Naive thymus-derived CD4-positive, alpha-beta T cell (primary cell): ENCODE measurements at places on chromosomes 4 and X. TPM values are rescaled to one million over a fixed set of nuclear protein-coding genes. Genes with fewer than 3 reads are reported as not detected.

The NUDT11 gene
- not detected for total RNA-seq

The STOX2 gene
- not detected in 2 replicates for total RNA-seq

The KDR gene
- not detected for total RNA-seq

The FBXL5 gene
- 54.3 TPM for total RNA-seq

The INTU gene
- 0.18 TPM in 1 of 2 replicates, not detected in the other for total RNA-seq

- DNase-seq, result no peak
These were observed 247.0 kb downstream of the C4orf33 start for GRCh38 chr4:129342819-129343408.

- no peak for DNase-seq
These were observed 65.6 kb downstream of the NBDY start for GRCh38 chrX:56794404-56795230.

GRCh38 chrX:16963216-16963615, 16.8 kb downstream of the REPS2 start:
- DNase-seq, result no peak

DNA sequence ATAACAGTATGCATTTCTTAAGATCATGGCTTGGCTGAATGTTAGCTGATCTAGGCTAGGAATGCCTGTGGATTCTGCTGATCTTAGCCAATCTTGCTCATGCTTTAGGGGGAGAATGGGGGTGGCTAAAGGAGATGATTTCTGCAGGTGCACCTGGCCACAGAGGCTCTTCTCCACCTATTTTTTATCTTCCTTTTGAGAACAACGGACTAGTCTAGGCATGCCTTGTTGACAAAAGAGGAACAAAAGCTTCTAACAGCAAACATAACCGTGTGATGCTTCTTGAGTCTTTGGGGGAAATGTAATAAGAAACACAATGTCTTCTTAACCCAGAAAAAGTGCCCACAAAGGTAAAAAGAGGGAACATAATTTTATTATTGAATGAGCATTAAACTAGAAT, 743.5 kb downstream of the ARAP2 start:
- DNase-seq, result no peak

DNA sequence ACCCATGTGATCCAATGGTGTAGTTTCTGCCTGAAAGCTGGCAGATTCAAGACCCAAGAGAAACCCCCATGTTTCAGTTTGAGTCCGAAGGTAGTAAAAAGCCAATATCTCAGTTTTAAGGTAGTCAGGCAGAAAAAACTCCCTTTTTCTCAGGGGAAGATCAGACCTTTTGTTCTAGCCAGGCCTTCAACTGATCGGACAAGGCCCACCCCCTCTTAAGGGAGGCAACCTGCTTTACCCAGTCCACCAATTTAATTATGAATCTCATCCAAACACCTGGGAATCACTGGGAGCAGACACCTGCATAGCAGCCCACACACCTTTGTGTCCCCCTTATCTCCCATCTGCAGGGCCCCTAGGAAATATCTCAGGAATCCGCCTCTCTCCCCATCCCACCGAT, 322.0 kb downstream of the STK32B start:
- no peak for DNase-seq

GRCh38 chr4:27684610-27685011, 824.0 kb downstream of the STIM2 start:
- no peak for DNase-seq

DNA sequence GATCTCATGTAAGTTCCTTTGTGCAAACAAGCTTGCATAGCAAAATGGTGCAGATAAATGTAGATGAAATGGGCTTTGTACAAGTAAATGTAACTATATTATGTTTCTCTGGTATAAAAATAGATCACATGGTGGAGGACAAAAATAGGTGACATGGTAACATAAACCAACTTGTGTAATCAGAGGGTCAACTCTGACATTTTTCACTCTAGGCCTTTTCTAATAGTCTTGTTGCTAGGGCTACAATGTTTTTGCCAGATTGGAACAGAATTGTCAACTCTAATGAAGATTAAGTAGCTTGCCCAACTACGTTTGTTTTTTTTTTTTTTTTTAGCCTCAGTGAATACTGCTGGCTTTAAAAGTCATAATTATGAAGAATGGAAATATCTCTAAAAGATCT, 11.5 kb downstream of the MAD2L1 start:
- DNase-seq, result no peak

DNA sequence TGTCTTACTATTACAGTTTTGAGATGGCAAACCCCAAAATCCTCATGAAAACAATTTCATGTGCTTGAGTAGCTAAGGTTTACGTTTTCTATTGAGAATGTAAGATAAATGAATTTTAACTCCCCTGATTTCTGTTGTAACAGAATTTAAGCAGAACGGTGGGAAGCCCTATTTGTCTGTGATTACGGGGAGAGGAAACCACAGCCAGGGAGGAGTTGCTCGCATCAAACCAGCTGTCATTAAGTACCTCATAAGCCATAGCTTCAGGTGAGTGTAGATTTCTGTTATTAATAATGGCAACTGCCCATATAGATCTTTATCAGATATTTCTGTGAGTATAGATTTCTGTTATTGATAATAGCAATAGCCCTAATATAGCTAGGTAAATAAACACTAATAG, 44.2 kb upstream of the RHOH start:
- peak; percentile 56 for DNase-seq

- DNase-seq, result no peak
These were observed 7.2 kb downstream of the PRKG2 start for GRCh38 chr4:81207828-81208227.

DNA sequence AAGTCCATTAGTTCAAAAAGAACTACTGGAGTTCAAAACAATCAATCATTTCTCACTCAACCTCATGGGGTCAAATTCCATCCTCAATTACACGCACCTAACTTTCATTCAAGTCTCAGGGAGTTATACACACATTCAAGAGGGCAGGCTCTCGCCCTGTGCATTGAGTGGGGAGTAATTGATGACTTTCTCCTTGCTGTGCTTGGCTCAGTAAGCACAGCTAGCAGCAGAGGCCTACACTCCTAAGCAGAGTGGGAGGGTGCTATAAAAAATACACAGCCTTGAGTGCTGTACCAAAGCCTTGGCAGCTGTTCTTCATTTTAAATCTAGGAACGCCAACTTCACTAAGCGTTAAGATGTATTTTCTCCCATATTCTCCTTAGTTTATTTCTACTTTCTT, 958.3 kb upstream of the ADGRL3 start:
- no peak for DNase-seq

- peak; percentile 14 for DNase-seq
These were observed 769 bp downstream of the TCEAL1 start for GRCh38 chrX:103629318-103630170.

- DNase-seq, result no peak
These were observed 29.4 kb downstream of the PTTG2 start for GRCh38 chr4:37989398-37990260.

DNA sequence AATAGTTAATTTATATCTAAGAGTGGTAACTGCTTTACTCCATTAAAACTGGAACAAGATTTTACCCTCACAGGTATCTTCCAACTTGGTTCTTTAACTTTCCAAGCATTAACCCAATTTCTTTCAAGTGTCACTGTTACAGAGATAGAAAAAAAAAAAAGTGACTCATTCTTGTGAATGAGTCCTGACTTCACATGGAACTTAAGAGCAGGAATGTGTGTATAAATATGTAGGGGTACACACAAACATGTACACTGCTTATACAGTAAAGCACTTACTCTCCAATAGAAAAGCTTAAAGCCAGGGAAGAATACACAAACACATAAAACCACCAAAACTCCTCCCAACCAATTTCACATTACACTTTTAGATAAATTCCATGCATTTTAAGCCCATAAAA, 38.8 kb downstream of the TAPT1 start:
- DNase-seq, result no peak

DNA sequence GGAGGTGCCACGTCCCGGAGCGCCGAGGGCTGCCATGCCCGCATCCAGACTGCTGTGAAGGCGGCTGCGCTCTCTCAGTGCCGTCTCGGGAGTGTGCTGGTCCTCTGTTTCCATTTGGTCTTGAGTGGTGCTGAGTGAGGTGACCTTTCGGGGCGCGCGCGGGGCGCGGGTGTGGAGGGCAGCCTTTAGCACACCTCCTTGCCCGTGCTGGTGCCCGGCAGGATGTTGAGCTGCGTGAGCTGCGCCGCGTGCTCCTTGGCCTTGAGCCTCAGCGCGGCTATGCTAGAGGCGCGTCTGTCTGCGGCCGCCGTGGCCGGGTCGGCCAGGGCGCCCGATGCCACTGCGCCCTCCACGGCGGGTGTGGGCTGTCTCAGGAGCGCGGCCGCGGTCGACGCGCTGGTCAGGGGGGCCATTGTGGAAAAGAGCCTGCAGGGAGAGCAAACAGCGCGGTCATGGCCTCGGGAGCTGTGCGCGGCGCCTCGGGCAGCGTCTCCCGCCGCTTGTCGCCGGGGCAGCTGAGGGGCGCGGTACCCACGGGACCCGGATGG, 11.2 kb downstream of the ARX start:
- no peak for DNase-seq

GRCh38 chr4:53640576-53641453, 49.5 kb upstream of the LNX1 start:
- no peak for DNase-seq

DNA sequence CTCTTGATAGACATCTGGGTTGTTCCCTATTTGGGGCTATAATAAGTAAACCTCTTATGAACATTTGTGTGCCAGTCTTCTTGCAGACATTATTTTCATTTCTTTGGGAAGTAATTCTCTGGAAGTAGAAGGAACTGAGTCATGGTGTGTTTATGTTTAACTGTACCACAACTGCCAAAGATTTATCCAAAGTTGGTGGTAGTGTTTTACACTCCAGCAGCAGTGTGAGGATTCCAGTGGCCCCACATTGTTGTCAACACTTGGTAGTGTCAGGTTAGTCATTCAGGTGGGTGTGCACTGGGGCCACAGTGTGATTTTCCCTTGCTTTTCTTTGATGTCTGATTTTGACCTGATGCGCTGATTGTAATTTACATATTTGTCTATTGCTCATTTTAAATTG, 5.0 kb upstream of the UVSSA start:
- DNase-seq, result no peak

DNA sequence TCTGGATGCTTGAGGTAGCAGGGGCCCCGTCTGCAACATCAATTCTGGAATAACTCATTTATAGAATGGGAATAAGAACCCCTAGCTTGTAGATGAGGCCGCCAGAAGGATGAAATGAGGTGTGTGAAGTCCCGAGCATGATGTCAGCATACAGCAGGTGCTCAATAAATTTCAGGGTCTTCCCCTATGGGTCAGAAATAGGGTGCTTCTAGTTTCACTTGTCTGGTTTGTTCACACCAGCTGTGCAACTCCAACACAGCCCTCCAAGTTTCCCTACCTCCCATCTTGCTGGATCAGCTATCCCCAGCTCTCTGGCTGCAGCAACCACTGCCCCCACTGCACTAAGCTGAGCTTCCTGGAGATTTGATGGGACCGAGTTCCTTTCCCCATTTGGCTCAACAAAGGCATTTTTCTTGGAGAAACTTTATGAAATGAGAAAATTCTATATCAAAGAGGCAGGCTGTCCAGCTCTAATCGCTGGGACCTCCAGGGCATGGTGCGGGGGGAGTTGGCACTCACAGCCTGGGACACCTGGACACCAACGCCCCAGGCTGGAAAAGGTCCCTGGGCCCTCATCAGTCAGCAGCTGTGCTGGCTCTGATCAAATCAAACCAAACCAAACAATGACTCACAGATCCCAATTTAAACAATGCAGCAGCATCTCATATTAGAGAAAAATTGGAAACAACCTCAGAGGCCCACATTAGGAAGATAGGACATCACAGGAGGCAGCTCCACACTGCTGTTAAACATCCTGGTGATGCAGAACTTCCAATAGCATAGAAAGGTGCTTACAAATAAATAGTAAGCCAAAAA, 13.3 kb downstream of the SLC2A9 start:
- no peak for DNase-seq

DNA sequence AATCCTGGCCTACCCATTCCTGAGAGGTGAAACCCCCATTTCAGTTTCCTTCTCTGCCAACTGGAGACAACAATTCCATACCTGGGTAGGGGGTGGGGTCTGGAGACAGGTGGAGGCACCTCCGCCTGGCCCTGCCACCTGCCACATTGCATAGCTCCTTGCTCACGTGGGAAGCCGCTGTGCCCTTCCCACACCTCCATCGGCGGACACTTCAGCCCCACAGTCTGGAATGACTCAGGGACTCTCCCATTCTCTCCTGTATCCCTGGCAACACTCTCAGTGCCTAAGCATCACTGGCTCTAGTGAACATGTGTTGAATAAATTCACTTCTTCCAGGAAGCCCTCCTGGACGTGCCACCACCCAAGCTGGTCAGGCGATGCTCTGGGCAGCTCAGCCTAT, 21.7 kb downstream of the PPP2R2C start:
- no peak for DNase-seq

- DNase-seq, result no peak
These were observed 336.1 kb downstream of the GALNTL6 start for GRCh38 chr4:172149329-172149728.

DNA sequence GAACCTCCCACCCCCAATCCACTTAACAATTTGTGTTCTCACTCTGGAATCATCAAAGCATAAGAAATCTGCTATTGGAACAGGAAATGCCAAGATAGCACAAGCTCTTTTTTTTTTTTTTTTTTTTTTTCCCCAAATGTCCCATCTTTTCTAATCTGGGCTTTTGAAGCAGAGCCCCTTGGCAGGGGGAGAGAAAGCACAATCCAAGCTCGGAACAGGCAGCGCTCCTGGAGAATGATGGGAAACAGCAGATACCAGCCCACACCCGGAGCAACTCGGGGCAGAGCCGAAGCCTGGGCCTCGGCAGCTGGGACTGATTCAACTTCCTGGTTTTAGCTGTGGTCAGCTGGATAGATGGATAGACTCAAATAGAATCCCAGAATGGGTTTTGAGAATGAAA, 235.1 kb downstream of the QDPR start:
- no peak for DNase-seq

DNA sequence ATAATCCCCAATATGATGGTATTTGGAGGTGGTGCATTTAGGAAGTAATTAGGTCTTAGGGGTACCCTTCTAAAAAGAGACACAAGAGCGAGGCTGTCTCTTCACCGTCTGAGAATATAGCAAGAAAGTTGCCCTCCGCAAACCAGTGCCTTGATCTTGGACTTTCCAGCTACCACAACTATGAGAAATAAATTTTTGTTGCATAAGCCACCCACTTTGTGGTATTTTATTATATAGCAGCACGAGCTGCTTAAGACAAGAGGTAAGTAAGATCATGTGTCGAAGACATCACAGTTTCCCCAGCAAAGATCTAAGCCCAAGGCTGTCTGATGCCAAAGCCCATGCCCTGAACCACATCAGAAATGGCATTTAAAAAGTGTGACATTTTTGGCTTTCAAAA, 9.6 kb upstream of the EXOSC9 start:
- no peak for DNase-seq

DNA sequence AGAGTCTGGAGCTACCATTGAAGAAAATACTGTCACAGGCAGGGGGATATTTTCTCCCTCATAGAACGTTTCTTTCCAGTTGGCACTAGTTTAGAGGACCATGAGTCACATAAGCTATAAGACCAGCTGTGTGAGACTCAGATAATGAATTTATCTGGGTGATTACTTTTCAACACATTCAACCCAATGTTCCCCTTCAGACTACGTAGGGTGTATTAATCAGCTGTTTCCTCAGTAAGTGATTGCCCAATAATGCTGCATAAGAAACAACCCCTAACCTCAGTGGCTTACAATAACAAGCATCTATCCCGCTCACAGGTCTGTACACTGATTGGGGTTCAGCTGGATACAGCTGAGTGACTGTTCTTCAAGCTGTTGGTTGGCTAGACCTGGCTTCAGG, 38.1 kb downstream of the CBLL2 start:
- DNase-seq, result no peak
